ENCODE measurements at places on chromosomes 1 and 21.

GRCh38 chr21:21714426-21714825 lies 716.2 kb downstream of the NCAM2 start:
- DNase-seq, result no peak

- no peak for DNase-seq
These were observed 23.2 kb downstream of the DDX59 start for GRCh38 chr1:200646515-200646914.

DNA sequence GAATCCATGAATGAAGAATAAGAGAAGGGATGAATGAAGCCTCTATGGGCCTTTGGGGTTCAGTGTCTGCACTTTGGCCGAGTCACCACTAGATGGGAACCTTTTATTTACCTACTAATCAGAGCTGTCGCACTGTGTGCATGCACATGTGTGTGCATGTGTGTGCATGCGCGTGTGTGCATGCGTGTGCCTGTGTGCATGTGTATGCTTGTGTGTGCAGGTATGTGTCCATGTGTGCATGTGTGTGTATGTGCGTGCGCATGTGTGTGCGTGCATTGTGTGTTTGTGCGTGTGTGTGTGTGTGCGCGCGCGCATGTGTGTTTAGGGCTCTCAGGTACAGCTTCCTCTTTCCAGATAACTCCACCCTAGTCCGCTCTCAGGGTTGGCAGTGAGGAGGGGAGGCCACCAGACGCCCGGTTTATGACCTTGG lies 20.4 kb upstream of the UBXN10 start:
- DNase-seq, result no peak

DNA sequence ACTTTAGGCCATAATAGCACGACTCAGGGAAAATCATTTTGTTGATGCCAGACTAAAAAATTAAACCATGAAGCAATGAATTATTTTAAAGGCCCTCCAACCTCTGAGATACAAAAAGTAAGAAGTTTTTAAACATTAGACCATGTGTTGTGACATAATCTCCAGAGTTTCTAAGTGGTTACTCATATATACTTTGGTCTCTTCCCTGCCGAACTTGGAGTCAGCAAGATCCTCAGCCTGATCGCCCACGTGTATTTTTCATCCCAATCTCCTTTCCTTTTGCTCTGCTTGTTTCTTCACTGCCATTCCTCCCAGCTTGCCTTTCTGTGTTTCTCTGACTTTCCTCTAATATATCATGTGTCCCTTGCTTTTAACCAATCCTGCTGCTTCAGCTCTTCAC lies 3.8 kb downstream of the ARV1 start:
- no peak for DNase-seq

GRCh38 chr1:246068619-246069509 lies 438.2 kb downstream of the SMYD3 start:
- DNase-seq, result no peak

DNA sequence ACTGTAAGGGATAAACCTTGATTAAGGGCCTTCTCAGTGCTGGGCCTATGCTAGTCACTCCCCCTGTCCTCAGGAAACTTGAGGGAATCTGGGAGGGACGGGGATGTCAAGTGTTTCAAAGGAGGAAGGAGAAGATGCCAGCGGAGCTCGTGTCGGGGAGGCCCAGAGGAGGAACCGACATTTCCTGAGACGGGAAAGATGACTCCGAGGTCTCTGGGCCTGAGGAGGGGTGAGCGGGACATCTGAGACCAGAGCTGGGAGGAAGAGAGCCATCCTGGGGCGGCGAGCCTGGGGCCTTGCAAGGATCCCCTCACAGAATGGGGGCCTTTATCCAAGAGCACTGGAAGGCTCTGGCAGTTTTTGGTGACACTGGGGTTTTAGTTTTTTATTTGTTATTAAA lies 10.4 kb downstream of the SLC66A1 start:
- no peak for DNase-seq

DNA sequence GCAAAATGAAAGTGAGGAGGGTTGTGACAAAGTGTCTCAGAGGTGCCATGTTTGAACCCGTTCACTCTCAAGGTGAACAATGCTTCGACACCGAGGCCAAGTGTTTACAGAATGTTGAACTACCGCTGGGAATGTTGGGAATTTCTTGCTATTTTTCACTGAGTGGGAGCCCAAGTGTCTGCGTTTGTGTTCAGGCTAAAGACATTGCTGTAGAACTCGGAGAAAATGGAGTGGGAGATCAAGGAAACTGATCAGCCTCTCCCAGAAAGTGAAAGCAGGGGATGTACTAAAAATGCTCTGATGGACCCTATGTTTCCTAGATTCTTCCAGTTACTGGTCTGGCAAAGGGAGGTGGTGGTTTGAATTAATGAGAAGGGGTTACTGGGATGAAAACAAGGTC lies 207.5 kb downstream of the BACH1 start:
- DNase-seq, result no peak

DNA sequence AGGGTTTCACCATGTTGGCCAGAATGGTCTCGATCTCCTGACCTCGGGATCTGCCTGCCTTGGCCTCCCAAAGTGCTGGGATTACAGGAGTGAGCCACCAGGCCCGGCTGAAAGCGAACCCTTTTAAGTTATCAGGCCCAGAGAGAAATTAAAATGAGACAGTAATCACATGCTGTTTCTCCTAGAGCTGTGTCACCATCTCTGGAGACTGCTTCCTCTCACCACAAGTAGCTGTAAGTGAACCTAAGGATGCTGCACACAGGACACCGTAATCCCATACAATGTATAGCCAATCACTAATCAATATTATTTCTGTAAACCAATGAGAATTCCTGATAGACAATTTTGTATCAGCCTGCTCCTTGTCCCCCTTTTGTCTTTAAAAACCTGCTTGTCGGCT lies 5.7 kb upstream of the CSTB start:
- DNase-seq, result no peak

GRCh38 chr1:111448482-111448917 lies 556 bp downstream of the WDR77 start:
- DNase-seq, result no peak

DNA sequence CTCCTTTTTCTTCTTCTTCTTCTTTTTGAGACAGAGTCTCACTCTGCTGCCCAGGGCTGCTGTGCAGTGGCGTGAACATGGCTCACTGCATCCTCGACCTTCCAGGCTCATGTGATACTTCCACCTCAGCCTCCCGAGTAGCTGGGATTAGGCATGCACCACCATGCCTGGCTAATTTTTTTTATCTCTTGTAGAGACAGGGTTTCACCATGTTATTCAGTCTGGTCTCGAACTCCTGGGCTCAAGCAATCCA lies 13.0 kb upstream of the PADI1 start:
- no peak for DNase-seq

GRCh38 chr1:11071463-11072215 lies 11.8 kb upstream of the SRM start:
- DNase-seq, result peak; percentile 91

DNA sequence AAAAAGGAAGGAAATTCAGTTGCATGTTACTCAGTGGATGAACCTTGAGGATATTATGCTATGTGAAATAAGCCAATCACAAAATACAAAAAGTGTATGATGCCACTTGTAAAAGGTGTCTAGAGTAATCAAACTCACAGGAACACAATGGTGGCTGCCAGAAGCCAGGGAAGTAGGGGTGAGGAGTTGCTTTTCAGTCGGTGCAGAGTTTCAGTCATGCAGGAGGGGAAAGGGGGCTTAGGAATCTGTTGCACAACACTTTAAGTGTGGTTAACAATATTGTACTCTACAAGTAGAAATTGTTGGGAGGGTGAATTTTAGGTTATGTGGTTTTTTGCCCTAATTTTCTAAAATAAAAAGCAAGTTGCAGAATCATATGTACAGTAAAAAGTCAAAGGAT lies 184.2 kb upstream of the RAB4A start:
- DNase-seq, result no peak

DNA sequence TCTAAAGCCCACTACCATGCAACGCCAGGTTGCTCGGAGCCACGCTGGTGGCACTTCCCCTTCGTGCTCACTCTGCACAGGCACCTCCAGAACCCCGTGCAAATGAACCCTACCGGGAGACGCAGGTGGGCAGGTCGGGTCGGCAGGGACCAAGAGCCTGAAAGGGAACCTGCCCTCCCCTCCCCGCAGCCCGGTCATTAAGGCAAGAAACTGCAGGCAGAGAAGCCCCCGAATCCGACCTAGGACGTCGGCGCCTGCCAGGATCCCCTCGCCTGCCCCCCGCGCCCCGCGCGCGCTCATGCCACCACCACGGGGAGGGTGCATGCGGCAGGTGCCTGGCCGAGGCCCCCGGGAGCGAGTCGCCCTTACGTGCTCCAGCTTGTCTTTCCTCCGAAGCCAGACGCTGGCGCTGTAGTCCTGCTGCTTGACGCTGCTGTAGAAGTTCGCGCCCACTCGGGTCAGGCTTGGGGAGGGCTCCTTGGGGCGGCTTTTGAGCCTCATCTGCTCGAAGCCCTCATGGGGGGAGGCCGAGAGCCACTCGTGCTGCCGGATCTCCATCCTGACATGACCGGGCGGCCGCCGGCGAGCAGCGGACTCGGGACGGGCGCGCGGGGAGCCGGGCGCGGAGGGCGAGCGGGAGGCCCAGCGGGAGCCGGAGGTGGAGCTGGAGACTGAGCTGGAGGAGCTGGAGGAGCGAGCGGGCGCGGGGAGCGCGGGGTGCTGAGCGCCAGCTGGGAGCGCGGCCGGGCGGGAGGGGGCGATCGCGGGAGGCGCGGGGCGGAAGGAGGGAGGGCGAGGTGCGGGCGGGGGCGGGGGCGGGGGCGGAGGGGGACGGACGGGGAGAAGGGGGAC lies 552 bp downstream of the PLD5 start:
- no peak for DNase-seq

DNA sequence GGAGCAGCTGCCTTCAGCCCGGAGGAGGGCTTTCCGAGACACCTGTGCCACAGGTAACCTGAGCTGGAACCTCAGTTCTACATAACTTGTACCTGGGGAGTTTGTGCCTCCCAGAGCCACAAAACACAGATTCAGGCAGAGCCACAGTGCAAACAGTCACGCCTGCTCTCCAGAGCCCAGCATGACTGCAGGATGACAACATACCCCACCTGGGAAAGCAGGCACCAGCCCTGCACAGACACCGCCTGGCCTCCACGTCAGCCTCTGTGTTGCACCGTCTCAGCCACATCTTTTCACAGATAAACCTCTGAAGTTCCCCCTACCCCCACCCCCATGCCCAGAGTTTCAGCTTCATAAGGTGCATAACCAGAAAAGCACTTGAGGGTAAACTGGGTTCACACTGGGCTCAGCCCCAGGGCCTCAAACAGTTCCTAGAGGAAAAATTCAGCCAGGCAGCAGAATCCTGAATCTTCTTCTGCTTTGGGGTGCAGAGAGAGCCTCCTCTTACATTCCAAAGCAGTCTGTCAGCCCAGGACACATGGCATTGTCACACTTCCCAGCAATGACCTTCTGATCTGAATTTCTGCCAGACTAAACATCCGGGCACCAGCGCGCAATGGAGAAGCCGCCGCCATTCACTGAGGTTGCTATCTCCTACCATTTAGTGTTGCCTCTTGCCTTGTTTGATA lies 229.5 kb downstream of the TOMM20 start:
- peak; percentile 51 for DNase-seq

GRCh38 chr1:187621951-187622350 lies 793.2 kb downstream of the PLA2G4A start:
- no peak for DNase-seq

DNA sequence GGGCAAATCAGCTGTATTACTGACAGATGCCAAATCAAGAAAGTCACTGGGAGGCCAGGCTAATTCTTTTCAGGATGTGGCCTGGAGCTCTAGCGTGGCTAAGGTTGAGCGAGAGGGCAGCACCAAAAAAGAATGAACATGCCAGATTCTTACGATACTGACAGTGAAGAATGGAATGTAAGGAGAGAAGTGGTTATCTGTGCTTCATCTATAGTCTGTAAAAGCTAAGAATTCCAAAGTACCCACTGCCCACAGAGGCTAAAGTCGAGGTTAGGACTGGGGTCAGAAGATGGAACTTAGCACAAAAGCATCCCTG lies 32.7 kb downstream of the TFAP2E start:
- DNase-seq, result no peak

DNA sequence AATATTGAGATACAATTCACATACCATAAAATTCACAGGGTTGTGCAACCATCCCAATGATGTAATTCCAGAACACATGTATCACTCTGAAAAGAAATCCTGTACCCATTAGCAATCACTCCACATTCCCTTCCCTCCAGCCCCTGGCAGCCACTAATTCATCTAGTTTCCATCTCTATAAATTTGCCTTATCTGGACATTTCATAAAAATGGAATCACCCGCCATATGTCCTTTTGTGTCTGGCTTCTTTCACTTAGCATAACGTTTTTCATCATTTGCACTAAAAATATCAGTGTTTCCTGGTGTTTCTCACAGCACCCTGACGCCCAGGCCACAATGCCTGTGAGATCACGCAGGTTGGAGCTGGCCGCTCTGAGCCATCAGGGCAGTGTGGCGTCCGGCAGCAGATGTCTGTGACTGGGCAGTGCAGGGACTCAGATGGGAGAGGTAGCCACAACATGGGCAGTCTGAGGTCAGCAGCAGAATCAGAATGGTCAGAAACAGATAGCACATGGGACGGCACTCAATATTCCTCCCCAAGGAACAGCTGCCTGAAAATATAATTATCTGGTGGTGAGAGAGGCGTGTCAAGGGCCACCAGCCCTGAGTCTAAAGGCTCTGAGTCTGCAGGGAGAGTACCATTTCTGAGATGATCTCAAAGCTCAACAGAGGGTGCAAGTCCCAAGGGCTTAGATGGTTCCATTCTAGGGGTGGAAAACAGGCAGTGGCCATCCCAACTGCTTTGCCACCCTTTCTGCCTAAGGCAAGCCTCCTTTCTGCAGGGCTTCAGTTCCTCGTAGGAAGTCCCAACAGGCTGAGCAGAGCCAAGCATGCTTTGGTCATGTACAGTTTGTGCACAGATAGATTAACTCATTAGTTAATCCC lies 129.4 kb upstream of the EDN2 start:
- no peak for DNase-seq

GRCh38 chr1:217574265-217574949 lies 56.5 kb downstream of the GPATCH2 start:
- no peak for DNase-seq

DNA sequence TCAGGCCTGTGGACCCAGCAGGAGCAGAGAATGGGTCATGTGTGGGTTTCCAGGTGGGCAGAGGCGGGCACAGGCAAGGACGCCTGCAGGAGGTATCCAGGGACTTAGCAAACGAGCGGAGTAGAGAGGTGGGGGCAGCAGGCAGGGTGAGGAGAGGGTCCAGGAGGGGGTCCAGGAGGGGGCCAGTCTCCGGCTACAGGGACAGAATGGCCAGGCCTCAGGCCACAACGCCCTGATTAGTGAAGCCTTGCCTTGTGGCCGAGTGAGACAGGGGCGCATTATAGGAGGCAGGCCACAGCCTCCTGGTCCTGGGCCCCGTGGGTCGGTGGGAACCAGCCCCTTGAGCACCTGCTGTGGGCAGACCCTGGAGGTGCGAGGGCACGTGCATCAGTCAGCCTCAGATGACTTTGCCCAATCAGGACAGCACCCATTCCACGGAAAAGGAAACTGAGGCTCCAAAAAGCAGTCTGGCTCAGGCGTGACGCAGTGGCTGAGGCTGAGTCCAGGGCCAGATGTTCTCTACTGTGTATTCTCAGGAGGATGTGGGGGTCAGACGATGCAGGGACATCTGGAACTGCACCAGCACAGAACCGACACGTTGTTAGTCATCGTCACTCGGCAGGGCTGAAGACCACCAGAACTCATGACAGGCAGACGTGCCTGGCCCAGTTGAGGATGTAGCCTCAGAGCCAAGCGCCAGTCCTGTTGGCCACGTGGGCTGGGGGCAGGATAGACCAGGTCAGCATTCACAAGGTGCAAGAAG lies 113.7 kb downstream of the CRYAA start:
- no peak for DNase-seq

Data from NCI-H187 treated with DMSO at 0.1 percent for 48 hours (cell line).